Stimulated activated CD8-positive, alpha-beta memory T cell treated with anti-CD3 and anti-CD28 coated beads, Interleukin-4, amount 100 ng/mL, for 24 hours (primary cell): ENCODE measurements at places on chromosomes 12 and 14.

DNA sequence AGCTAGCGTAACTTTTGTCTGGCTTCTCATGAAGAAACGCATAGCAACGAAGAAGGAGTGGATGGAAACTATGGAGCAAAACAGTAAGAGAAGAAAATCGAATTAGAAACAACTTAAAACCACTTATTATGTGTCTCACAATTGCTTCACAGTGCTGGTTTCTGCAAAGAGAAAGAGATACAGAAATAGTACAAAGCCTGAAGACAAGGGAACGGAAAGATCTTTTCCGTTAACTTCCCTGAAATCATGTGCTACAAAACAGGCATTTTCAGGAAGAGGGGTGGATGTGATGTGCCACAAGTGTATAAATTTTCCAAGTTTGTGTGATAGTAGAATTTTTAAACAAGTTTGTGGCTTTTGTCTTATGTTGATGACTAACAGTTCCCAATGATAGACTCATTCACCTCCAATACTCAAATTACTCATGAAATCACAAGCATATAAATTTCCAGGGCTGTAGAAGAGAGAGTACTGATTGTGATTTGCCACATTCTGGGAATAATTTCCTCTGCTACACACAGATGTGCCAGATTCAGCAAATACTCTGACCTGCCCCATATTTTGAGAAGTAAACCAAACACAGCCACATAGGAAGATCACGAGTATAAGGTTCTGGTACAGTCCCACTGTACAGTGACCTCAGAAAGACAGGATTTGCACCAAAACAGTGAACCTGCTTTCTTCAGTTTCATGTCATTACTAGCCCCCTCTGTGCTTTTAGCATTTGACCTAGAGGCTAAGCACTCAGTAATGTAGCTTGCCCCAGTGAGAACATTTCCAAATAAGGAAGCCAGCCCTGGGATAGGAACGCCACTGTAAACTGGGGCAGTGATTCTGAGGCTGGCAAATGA, 41.4 kb upstream of the PPFIA2 start:
- DNase-seq = no peak

DNA sequence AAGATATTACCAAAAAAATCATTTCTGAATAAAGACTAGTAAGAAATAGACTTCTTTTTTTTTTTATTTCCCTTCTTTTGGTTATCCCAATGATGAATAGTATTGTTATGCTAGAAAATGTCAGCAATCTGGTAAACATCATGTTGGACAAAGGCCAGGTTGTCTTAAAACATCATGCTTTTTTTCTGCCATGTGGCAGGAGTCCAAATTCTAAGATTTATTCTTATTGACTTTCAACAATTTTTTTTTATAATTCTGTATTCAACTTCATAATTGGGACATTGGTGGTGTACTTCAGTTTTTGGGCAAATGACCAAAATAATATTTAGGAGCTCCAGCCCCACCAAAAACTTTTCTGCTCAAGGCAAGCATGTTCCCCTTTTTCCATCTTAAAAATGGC, 10.5 kb downstream of the DCN start:
- DNase-seq = no peak

GRCh38 chr12:3976351-3976938, 103.2 kb upstream of the PARP11 start:
- no peak for DNase-seq

- DNase-seq = no peak
Observed at GRCh38 chr12:25796523-25797000, 161.9 kb upstream of the RASSF8 start.

GRCh38 chr12:3947781-3948180, 74.6 kb upstream of the PARP11 start:
- no peak for DNase-seq

DNA sequence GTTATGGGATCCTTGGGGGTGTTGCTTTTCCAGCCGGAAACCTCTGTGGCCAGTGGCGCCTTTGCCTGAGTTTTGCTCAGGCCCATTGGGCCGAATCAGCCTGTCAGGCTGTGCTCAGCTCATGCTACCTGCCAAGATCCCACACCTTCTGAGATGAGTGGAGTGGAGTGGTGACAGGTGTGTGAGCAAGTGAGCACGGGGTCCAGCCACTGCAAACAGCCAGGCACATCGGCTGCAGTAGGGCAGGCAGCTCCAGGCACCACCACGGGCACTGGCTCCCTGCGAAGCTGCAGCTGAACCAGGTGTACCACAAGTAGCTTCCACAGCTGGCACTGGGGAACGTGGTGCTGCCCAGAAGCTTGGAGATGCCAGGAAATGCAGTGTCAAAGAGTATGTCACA, 21.1 kb upstream of the WDR89 start:
- no peak for DNase-seq
